ENCODE measurements at places on chromosomes 4 and X. TPM values are rescaled to one million over a fixed set of nuclear protein-coding genes. Genes with fewer than 3 reads are reported as not detected.

- DNase-seq: peak; percentile 23
These were observed 174.9 kb downstream of the CORIN start for GRCh38 chr4:47662975-47663374.

The HELT gene
- polyA plus RNA-seq: not detected

DNA sequence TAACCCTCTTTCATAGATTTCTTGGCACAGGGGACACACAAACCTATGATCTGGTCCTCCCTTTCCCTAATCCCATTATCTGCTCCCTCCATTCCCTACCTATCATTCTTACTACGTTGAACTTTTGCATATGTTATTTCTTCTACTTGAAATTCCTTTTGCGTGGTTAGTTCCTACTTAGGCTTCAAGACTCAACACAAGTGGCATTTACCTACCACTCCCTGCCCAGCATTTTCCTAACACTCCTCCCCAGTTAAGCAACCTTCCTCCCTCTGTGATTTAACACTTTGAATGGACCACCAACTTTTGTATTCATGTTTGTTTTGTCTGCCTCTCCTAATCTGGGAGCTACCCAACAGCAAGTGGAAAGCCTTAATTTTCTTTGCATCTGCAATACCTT lies 1113.7 kb downstream of the STIM2 start:
- DNase-seq: no peak

DNA sequence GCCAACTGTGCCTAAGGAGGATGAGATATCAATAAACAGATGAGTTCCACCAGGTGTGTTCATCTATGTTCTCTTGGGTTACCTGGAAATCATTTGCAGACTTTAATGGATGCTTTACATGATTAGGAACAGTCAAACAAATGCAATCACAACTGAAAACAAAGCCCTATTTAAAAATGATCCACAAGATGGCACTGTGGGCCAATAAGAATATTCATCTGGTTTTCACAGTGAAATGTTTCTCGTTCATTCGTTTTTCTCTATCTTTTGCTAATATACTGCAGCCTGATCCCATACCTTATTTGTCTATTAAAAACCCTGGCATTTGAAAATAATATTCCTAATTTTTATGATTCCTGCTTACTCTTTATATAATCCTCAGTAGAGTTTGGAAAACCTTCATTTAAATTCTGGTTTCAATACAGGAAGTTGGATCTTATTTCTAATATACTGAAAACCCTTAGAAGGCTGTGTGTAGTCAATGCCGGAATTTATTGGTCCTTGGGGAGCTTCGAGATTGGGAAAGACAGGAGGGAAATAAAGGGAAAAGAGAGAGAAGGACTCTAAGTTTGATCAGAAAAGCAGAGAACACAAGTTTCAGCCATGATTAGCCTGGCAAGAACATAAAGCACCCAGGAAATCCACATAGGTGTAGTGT lies 63.8 kb upstream of the TAPT1 start:
- DNase-seq: peak; percentile 7

DNA sequence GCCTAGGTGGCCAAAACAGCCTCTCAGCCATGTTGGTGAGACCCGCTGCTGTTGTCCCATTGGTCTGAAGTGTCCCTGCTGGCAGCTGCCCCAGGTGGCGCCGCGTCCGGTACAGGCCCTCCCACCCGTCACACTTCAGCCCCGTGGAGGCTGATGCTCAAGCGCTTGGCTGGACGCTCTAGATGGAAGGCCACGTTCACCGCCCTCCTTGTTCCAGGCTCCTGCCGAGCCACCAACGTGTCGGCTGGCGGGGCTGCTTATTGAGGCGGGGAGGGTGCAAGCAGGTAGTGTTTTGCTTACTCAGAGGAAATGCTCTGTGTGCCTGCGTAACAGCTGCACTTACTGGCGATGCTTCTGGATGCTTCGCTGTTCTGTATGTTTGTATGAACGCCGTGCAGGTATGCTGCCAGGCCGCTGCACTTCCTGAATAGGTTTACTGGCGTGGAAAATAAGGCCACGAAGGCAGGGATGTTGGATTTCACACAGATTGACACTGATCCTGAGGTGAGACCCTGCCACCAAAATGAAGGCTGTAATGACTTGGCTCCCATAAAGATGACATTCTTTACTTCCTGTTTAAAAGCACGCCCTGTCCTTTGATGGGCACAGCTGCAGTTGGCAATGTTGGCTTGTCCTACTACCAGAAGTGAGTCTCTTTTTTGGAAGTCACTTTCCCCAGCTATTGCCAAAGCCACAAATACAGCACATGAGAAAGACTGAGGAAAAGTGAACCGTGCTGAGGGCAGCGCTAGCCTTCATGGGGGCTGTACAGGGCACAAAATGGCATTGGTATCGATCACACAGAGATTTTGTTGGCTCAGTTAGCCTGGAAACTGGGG lies 21.0 kb upstream of the CLCN4 start:
- no peak for DNase-seq

DNA sequence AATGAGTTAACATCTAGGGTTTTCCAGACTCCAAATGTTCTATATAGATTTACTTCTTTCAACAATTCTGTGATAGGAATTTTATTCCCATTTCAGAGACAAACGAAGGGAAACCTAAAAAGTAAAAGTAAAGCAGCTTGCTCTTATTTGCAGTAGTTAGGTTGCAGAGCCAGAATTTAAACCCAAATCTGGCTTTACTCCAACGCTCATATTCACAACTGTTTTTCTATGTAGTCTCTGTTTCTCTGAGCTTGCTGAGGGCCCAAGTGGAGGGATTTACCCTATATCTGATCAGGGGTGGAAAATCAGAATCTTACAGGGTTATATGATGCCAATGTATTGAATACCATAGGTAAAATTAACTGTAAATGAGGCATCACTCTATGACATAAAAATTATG lies 599.1 kb upstream of the GRIA3 start:
- no peak for DNase-seq

DNA sequence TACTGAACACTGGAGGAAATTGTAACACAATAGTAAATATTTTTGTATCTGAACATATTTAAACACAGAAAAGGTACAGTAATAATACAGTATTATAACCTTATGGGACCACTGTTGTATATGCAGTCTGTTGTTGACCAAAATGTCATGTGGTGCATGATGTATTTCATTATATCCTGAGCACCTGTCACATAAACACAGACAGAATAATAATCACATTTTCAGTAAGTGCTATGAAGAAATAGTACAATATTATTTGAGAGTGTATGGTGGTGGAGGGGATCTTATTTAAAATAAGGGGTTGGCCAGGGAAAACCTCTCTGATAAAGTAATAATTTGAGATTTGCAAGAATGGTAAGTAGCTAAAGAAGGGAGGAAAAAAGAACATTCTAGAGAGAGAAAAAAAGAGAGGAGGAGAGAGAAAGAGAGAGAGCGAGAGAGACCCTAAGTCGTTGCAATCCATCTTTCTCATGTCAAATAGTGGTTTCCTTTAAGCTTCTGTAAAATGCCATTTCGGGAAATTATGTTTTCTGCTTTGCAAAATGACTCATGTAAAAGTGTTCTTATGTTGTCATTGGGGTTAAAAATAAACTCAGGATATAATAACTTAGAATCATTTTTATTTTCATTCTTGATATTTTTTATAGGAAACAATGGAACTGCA lies 19.3 kb upstream of the CLNK start:
- no peak for DNase-seq

The STPG2 gene
- not detected for polyA plus RNA-seq

The ADRA2C gene
- 23.1 TPM for polyA plus RNA-seq

DNA sequence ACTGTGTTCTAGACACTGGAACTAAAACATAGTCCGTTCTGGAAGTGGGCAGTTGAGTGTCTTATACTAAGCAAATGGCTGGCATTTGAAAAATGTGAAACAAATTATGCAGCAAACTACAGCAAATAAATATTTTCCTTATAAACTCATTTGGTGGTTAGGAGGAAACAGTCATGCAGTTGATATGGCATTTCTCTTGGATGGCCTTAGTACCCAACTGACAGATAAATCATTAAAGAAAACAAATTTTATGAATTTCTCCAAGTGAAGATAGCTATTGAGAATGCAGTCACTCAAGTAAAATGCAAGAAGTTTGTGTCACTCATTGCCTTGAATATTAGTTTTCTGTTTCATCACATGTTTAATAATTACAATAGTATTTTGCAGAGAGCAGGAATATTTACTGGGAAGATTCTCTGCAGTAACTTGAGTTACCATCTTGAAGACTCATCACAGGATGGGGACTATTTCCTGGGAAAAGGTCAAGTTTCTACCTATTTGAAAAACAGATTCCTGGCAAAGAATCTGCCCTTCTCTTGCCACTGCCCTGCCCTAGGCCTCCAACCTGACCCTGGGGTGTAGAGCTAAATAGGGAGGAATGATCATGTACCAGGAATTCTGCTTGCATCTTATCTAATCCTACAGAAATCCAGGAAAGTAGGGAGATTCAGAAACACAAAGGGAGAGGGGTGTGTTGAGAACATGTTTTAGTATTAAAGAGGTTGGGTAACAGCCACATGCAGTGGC lies 105.9 kb downstream of the SH3RF1 start:
- DNase-seq: no peak

GRCh38 chr4:175813821-175814220 lies 1.8 kb upstream of the GPM6A start:
- no peak for DNase-seq

DNA sequence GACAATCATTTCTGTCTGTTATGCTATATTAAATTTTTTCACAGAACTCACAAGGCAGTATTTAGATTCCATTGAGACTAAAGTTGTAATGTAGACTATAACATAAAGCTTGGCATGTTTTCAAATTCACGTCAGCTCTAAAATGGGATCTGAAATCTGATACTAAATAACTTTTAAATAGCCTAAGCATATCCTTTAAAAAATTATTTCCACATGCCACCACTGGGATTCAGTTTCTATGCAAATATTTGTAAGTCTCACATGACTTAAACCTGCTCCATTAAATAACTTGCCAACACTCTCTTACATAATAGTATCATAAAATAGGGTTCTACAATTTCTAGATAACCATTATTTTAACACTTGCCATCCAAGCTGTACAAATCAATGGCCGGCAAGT lies 32.4 kb downstream of the KLHL8 start:
- no peak for DNase-seq

DNA sequence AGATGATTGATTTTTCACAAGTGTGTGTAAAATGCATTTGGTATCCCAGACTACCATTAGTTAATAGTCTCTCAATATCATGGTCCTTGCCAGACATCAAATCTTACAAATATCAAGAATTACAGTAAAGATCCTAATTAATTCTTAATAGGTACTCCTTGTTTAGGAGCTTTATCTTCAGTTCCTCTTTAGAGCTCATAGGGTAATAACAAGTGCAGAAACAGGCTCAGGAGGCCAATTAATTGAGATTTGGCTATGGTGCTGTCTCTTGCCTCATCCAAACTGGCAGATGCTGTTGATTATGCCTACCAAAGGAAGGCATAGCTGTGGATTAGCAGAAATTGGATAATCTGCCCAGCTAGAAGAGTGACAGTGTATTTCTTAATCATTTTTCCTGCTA lies 6.9 kb downstream of the MTMR1 start:
- DNase-seq: no peak

- DNase-seq: no peak
These were observed 3.0 kb upstream of the ATP1B4 start for GRCh38 chrX:120358737-120359456.

DNA sequence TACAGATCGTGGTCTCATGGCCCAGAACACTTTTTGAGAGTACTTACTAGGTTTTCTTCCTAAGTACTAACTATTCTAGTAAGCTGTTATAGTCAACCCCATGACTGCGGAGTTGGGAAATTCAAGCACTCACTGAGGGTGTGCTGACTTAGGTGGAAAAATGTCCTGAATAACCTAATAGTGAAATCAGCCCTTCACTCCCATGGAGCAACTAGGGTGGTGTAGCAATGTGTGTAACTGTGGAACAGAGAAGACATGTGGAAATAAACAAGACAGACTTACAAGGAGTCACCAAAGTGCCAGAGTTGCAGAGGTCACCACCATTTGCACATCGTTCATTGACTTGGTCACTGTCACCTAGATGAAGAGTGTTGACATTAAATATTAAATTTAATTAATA lies 12.1 kb upstream of the VSIG4 start:
- DNase-seq: no peak

The ARR3 gene
- not detected for polyA plus RNA-seq

GRCh38 chrX:131225078-131225477 lies 64.0 kb downstream of the IGSF1 start:
- DNase-seq: no peak

The DMRTC1 gene
- polyA plus RNA-seq: not detected

- no peak for DNase-seq
These were observed 734 bp downstream of the STOX2 start for GRCh38 chr4:183905593-183906488.

DNA sequence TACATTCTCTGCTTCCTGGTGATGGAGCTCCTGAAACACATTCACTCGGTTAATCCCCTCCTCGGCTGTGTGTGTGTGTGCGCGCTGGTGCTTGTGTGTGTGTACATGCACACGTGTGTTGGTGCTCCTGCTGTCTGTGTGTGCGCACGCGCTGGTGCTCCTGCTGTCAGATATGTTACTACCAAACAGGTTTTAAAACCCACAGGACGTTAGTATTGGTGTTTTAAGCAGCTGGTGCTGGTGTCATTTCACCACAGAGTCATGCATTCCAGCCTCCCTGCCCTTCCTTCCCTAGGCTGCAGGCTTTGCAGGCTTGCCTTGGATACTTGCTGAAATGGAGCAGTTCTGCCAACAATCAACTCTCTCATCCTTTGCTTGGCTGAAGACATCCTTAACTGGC lies 48.1 kb upstream of the CPLX1 start:
- no peak for DNase-seq

GRCh38 chrX:11423362-11423818 lies 130.2 kb downstream of the AMELX start:
- no peak for DNase-seq

- no peak for DNase-seq
These were observed 18.3 kb downstream of the GTPBP6 start for GRCh38 chrX:300334-300733.

GRCh38 chrX:84219551-84219950 lies 31.6 kb upstream of the RPS6KA6 start:
- no peak for DNase-seq

- no peak for DNase-seq
These were observed 449.1 kb upstream of the SMIM31 start for GRCh38 chr4:164304861-164305260.

The TSPAN7 gene
- polyA plus RNA-seq: 47.1 TPM

DNA sequence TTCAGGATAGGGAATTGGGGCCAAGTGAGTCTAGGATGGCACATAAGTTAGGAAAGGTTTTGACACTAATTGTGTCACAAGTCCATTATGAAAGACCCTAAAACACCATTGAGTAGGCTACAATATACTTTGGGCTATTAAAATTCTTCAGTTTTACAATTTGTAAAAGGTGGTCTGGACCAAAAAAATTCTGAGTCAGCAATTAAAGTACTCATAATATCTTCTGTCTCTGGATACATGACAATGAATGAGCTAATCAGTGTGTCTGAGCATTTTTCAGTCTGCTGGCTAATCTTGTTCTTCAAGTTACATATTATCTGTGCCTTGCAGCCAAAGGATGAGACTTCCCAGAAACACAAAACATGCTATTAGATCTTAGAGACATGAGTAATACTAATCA lies 14.3 kb downstream of the ARMCX1 start:
- no peak for DNase-seq

The SYP gene
- 2.0 TPM for polyA plus RNA-seq
